Hematopoietic multipotent progenitor cell treated with erythropoietin and hydrocortisone succinate and interleukin-3 and kit ligand, for 15 days (in vitro differentiated cells): ENCODE measurements at places on chromosomes 1 and 21.

DNA sequence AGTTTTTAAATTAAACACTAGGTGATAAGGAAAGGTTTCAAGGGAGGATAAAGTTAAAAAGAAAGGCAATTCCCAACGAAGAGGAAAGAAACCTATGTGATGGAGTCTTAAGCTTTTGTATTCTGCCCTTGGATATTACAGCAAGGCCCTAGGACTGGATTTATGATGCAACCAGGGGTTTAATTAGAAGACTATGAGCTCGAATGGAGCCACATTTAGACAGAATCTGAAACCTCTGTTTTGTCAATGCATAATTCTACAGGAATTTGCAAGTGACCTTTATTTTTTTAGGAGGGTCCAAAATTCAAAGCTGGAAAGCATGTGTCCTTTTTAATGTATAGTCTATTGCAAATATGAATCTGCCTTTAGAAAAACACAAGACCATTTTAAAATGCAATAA lies 37.9 kb downstream of the TGFB2 start:
- no peak for DNase-seq

DNA sequence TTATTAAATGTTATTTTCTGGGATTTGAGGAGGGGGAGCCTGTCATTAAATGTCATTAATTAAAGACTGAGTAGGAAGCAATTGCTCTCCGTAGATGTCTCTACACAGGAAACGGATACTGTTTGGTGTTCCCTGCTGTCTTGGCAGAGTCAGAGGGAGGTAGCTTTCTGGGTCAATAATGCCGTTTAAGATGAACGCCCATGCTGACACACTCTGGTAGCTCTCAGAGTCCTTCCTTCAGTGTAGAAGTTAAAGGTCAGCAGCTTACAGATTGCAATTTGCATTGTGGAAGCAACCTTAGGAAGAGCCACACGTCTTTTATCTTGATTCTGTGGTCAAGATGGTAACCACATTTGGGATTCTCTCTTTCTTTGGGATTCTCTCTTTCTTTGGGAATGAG lies 257.5 kb downstream of the KIF26B start:
- no peak for DNase-seq

- no peak for DNase-seq
Measured at GRCh38 chr1:111190931-111191451, 9.5 kb downstream of the DENND2D start.

GRCh38 chr1:74436078-74436477 lies 76.3 kb downstream of the LRRC53 start:
- DNase-seq = no peak

DNA sequence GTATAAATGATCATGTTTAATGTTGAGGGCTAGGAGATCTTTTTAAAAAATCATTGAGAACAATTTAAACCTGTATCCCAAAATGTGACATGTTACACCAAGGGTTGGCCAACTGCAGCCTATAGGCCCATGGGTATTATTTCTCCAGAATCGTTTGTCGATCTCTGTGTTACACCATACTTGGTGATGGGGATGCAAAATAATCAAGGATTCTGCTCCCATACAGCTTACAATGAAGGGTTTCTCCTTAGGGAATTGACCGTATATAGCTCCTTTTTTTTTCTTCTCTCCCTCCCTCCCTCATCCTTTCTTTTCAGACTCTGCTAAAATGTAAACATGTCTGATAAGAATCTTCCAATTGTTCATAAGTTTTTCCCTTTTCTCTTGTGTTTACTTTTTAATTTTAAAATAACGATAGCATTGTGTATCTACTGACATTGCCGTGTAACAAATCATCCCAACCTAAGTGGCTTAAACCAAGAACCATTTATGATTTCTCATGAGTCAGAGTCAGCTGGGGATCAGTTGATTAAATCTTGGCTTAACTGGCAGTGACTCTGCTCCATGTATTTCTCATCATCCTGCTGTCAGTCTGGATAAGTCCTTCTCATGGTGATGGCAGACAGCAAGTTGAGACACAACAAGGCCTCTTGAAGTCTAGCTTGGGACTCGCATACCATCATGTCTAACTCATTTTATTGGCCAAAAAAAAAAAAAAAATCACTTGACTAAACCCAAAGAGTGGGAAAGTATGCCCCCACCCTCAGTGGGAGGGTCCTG lies 48.0 kb downstream of the MARK1 start:
- no peak for DNase-seq

DNA sequence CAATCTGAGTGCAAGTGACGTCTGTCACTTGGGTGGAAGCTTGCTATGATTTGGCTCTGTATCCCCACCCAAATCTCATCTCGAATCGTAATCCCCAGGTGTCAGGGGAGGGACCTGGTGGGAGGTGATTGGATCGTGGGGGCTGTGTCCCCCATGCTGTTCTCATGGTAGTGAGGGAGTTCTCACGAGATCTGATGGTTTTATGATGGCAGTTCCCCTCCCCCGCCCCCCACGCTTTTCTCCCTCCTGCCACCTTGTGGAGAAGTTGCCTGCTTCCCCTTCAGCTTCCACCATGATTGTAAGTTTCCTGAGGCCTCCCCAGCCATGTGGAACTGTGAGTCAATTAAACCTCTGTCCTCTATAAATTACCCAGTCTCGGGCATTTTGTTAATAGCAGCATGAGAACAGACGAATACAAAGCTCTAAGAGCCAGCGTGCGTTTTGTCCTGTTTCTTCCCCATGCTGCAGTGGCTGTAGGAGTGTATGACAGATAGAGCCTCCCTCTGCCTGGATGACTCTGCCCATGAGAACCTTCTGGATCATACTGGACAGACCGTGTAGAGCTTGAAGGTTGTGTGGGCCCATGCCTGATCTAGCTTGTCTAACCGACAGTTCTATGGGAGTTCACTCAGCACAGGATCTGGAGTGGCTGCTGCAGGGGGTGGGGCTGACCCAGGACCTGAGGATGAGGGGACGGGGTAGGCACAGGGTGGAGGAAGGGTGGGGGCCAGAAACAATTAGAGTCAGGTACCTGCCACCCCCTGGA lies 139.7 kb upstream of the ERRFI1 start:
- no peak for DNase-seq

- DNase-seq = no peak
Measured at GRCh38 chr1:8164670-8165069, 138.6 kb upstream of the ERRFI1 start.

- DNase-seq = no peak
Measured at GRCh38 chr21:46097336-46098293, at the start of gene COL6A2. Gene COL6A2, plus strand, starts transcription at chr21:46098112.

GRCh38 chr1:186059311-186059710 lies 315.7 kb downstream of the TPR start:
- no peak for DNase-seq

- no peak for DNase-seq
Measured at GRCh38 chr1:241376701-241377100, 19.7 kb upstream of the RGS7 start.

DNA sequence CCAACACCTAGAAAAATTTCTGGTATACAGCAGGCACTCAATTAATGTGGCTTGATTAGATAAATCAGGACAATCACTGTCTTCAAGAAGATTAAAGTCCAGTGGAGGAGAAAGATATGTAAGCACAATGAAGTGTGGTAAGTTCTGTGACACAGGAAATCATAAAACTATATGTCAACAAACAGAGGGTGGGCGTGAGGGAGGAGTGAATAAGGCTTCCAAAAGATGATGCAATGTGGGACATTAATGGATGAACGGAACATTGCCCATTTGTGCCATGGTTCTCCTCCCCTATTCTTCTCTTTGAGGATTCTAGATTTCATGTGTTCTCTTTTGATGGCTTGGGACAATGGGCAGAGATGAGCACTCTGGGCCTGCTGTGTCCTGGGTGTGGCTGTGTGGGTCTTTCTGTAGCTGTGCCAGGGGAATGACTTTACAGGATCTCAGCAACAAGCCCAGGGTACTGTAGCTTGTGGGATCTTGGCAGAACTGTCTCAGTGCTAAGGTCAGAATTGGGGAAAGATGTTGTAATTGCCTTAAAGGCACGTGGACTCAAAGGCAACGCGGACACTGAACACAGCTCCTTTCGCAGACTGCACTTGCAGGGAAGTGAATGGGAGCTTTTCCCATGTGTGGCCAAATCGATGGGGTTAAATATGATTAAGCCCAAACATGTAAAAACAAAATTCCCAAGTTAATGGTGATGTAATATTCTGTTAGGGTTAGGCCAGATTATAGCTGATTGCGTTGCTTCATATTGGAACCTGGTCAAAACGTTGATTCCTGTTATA lies 366.9 kb downstream of the TGFB2 start:
- DNase-seq = no peak

GRCh38 chr1:65958561-65959350 lies 166.1 kb downstream of the PDE4B start:
- peak; percentile 30 for DNase-seq
